ENCODE measurements at places on chromosomes 16 and 17.
A peak's percentile ranks its signal among the peaks of the same experiment; 100 is the strongest.

DNA sequence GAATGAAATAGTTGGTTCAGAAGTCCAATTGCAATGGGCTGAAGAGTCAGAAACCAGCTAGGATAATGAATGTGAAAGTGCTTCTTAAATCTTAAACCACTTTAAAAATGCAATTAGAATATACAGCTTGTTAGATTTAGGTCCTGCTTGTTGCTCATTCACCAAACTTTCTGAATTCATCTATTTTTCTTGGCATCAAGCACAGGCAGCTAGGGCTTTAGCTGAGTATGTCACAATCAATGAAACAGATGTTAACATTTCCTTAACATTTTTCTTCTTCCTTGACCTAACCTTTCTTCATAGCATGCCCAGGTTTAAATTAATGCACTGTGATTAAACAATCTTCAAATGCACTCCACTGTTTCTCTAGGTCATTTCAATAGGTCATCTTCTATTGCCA lies 14.4 kb downstream of the KIF2B start:
- no peak for DNase-seq

DNA sequence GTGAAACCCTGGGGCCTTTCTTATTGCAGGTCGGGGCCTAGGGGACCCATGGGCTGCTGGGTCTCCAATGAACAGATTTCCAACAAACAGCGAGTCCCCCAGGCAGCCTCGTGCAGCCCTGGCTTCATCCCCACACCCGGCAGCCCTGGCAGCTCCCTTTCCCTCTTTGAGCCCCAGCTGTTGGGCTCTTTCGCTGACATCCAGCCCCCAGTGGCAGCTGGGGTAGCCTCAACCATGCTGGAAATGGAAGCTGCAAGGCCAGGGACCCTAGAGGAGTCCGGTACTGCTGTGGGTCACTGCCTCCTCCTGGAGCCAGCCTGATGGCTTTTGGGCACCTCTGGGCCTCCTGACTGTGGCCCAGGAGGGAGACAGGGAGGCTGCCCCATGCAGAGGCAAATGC lies 5.9 kb downstream of the RPUSD1 start:
- no peak for DNase-seq

DNA sequence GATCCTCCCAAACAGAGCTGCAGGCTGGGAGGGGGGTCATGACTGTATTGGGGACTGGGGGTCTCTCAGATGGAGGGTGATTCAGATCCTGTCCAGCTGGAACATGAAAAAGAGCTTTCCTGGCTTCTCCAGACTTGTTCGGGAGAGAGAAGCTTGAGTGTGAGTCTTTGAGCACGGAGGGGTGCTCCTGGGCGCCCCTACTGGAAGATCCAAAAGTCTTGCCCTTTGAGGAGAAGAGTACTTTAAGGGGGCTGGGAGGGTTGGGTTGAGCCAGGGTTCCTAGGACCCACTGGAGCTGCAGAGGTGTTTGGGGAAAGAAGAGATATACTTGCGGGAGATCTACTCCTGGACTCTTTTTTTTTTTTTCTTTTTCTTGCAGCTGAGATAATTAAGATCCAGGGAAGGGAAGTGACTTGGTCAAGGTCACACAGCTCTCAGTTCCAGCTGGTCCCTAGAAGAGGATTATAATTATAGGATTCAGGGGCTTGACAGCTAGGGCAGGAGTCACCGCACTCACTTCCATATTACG lies 8.4 kb downstream of the RARA start:
- DNase-seq, result peak; percentile 41

- no peak for DNase-seq
Observed at GRCh38 chr16:78775161-78775561, 675.7 kb downstream of the WWOX start.

DNA sequence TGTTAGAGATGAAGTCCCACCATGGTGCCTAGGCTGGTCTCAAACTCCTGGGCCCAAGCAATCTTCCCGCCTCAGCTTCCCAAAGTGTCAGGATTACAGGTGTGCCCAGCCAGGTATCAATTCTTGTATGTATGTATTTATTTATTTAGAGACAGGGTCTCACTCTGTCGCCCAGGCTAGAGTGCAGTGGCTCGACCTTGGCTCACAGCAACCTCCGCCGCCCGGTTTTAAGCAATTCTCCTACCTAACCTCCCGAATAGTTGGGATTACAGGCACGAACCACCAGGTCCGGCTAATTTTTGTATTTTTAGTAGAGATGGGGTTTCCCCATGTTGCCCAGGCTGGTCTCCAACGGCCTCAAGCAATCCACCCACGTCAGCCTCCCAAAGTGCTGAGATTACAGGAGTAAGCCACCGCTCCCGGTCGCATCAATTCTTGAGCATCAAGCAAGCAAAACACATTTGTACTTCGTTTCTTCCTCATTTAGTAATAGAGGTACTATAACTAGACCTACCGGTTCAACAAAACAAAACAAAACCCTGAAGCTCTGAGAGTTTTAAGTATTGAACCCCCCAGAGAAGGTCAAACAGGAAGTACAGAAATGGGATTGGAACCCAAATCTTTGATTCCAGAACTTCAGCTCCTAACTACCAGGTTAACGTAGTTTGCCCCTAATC lies 1.0 kb upstream of the ZNF500 start:
- no peak for DNase-seq

- no peak for DNase-seq
Observed at GRCh38 chr17:15213381-15214087, 51.6 kb downstream of the PMP22 start.

DNA sequence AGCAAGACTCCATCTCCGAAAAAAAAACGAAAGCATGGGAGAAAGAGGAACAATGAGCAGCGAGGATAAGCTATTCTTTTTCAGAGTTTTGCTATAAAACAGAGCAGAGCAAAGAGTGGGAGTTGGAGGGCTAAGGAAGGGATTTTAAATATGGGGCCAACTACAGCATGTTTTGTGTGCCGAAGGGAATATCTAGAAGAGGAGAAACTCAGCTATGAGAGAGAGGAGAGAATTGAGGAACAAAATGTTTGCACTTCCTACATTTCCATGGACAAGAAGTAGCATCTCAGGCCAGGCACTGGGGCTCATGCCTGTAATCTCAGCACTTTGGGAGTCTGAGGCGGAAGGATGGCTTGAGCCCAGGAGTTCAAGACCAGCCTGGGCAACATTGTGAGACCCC lies 13.1 kb upstream of the GRB2 start:
- DNase-seq, result no peak

- DNase-seq, result no peak
Observed at GRCh38 chr16:30694926-30695693, 3.9 kb upstream of the SRCAP start.

DNA sequence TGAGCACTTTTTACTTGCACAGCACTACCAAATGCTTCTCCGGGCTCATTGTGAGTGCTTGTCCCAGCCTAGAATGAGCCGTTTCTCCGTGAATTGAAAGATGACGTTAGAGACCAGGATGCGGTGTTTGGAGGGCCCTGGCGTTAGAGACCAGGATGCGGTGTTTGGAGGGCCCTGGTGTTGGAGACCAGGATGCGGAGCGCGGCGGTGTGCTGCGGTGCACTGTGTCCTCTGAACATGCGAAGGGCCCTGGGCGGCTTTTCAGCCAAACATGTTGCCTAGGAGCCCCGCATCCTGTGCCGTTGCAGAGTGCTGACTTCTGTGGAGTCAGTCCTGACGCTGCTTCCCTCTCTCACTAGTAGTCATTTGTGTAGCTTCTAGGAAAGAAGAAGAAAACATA lies 42.7 kb downstream of the BANP start:
- no peak for DNase-seq

GRCh38 chr17:63768433-63768832 lies 5.0 kb downstream of the CCDC47 start:
- no peak for DNase-seq

DNA sequence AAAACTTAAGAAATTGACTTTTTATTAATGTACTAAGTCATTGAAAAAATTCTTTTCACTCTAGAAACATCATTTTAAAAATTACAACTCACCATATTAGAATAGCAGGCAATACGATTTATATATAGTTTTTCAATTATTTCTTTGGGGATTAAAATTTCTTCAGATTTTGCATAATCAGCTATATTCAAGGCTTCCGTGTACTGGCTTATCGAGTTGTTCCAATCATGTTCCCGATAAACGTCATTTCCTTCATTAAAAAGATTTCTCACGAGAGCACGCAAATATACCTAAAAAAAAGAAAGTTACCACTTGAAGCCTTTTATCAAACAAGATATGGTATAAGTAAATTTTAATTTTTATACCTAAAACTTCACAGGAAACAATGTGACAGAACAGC lies 18.0 kb downstream of the ZC3H7A start:
- no peak for DNase-seq

DNA sequence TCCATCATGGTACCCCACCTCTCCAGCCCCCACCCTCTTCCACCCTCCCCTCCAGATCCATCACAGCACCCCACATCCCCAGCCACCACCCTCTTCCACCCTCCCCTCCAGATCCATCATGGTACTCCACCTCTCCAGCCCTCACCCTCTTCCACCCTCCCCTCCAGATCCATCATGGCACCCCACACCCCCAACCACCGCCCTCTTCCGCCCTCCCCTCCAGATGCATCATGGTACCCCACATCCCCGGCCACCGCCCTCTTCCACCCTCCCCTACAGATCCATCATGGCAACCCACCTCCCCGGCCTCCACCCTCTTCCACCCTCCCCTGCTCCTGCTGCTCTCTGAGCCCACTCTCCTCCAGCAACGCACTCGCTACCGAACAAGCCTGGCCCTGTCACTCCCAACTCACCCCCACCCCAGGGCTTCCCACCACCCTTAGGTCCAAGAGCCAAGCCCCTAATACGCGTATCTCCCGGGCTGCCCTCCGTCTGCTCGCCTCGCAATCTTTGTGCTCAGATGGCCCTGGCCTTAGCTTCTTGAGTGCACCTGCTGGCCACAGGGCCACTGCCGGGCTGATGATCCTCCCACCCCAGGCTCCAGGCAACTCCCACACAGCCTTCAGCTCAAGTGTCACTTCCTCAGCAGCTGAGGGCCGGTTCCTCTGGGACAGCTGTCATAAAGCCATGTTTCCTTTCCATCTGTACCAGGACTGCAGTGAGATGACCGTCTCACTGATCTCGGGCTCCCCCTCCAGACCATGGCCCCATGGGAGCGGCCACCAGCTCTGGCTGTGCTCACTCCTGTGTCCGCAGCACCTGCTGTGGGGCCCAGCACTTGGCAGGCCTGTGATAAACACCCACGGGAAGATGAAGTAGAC lies 25.5 kb downstream of the KDM8 start:
- DNase-seq, result no peak

- DNase-seq, result no peak
Observed at GRCh38 chr16:31537362-31538242, 9.9 kb downstream of the AHSP start.

GRCh38 chr16:976389-976931 lies 5.1 kb upstream of the SOX8 start:
- DNase-seq, result no peak

All from KG1 (cell line).